ENCODE measurements at places on chromosomes 6 and 20. TPM values are rescaled to one million over a fixed set of nuclear protein-coding genes. Genes with fewer than 3 reads are reported as not detected.

DNA sequence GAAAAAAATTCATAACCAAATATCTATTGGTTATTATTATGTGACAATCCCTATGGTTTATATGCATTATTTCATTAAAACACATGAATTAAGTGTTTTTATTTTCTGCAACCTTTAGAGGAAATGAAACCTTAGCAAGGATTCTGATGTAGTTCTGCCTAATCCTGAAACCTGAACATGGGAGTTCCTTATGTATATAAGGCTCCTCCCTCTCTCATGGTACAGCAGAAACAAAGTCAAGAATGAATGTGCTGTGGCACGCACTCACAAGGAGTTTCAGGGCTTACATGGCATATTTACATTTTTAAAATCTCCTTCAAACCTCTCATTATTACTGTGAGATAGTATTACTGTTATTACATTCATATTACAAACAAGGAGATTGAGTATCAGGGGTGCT is 426.4 kb upstream of the CITED2 start:
- no peak for DNase-seq

DNA sequence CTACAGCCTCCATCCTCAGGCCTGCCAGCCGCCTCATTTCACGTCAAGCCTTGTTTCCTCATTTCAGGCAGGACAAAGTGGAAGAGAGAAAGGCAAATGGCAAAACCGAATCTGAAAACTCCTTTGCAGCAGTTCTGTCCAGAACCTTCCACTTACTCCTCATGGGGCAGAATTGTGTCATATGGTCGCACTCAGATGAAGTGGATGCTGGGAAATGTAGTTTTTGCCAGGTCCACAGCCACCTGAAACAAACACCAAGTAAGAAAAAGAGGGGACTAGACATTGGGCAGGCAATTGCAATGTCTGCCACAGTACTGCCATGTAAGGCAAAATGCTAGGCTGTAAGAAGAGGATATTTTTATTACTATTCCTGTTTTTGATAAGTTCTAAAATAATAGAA is 44.9 kb downstream of the ISM1 start:
- DNase-seq: no peak

DNA sequence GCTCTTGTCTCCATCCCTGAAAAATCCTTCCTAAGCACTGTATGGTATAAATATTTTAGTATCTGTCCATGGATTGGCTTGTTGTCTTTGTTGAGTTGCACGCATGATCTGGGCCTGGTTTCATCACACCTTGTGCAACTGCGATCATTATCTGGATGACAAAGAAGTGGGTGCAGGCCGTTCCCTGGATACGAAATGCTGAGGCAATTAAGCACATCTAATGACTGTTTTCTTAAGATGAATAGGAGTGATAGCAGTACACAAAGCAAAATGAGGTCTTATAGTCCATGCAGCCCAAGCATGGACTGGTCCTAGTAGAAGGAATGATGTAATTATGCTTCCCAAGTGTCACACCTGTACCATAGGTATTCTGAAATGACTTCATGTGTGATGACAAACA is 47.8 kb downstream of the SLC35D3 start:
- DNase-seq: no peak

DNA sequence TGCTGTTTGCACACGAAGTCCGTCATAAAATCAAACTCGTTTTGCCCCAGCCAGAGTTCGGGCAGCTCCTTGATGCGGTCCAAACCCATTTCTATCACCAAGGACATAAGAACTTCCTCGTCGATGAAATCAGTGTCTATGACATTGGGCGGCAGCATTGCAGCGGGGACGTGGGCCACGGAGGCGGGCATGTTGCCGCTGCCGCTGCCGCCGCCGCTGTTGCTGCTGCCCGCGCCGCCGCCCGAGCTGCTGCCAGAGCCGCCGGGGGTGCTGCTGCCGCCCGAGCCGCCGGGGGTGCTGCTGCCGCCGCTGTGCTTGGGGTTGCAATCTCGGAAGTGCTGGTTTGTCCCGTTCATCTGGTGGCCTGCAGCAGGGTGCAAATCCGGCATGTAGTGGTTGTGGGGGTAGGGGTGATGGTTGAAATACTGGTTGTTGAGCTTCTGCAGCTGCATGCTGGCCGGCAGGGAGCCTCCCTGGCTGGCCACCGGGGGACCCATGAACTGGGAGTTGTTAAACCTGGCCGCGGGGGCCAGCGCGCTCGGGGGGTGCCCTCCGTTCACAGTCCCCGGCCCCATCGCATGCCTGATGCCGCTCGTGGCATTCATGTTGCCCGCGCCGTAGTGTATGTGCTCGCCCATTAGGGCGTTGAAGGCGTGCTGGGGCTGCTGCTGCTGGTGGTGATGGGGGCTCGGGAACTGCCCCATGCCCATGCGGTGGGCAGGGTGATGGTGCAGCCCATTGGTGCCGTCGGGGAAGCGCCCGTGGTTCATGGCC is 1.1 kb downstream of the CITED2 start:
- peak; percentile 64 for DNase-seq

LAMA4 gene
- total RNA-seq: 65.7 TPM

CAPN11 gene
- 0.31 TPM for total RNA-seq

All from myocyte (in vitro differentiated cells).